Stimulated activated CD8-positive, alpha-beta memory T cell treated with anti-CD3 and anti-CD28 coated beads, Interleukin-7, amount 100 ng/mL, for 1 hour (primary cell): ENCODE measurements at places on chromosomes 3 and 15.

- DNase-seq = no peak
Observed at GRCh38 chr15:81880833-81881232, 165.0 kb downstream of the MEX3B start.

GRCh38 chr15:49379996-49380395, 43.0 kb upstream of the FGF7 start:
- DNase-seq = no peak

- DNase-seq = no peak
Observed at GRCh38 chr15:67836134-67836455, 3.8 kb downstream of the RNU6-1 start.

- DNase-seq = no peak
Observed at GRCh38 chr3:157369727-157370421, 66.8 kb upstream of the PTX3 start.

GRCh38 chr3:133937756-133938601, 42.3 kb upstream of the RAB6B start:
- no peak for DNase-seq

GRCh38 chr3:45807133-45807532, 10.8 kb upstream of the SLC6A20 start:
- no peak for DNase-seq

DNA sequence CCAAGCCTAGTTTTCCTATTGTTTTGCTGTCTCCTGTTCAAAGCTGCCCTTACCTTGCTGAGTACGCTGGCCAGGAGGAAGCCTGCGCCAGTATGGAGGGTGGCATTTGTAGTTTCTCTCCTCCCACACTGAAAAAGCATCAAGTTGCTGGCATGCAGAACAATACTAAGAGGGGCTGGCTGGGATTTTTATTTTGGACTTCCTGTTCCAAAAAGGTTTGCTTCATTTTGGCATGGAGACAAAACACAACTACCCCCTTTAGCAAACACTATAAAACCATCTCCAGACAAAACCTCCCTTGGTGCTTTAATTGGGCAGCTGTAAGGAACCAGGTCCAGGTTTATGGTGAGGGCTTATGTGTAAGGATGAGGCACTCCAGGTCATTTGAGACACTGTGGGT, 457.6 kb downstream of the PDCD6IP start:
- no peak for DNase-seq

GRCh38 chr3:6035626-6036025, 825.3 kb upstream of the GRM7 start:
- DNase-seq = no peak

GRCh38 chr3:67381667-67382272, 272.6 kb downstream of the SUCLG2 start:
- DNase-seq = no peak

GRCh38 chr3:171088964-171089754, 62.6 kb upstream of the SLC2A2 start:
- no peak for DNase-seq

DNA sequence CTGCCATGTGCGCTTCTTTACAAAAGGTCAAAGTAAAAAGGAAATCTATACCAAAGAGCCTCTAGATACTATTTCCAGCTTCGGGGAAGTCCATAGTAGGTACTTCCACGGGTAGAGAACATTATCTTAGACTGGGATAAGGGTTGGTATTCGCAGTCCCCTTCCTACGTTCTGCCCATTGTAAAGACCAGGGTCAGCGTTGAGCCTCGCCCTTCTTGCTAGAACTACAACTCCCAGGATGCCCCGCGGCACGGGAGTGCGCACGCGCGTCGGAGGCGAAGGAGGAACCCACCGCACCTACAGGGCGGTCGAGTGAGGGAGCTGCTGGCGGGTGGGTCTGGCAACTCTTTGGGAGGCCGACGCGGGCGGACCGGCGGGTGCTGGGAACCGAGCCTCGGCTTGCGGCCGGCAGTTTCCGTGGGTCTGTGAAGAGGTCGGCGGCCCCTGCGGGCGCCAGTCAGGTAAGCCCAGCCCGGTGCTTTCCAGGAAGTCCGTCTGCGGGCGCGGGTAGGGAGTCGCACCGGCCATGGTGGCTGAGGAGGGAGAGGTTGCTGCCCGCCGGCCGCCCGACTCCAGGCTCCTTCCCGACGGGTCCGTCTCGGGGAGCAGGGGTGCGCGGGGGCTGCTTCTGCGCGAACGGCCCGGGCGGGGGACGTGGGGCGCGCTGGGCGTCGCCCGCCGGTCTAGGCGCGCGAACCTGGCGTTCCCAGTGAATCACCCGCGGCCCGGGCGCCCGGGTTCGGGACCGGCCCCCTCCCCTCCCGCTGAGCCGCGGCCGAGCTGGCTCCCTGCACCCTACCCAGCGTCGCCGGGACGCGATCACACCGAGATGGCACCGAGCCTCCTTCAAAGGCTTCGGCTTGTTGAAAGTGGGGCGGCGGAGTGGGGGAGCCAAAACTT, at the start of gene TMOD3:
Gene TMOD3, plus strand, starts transcription at position 278 of the 900 bp plus-strand sequence. CDS start 33,232 bp downstream, outside the sequence.
- DNase-seq = peak; percentile 85

DNA sequence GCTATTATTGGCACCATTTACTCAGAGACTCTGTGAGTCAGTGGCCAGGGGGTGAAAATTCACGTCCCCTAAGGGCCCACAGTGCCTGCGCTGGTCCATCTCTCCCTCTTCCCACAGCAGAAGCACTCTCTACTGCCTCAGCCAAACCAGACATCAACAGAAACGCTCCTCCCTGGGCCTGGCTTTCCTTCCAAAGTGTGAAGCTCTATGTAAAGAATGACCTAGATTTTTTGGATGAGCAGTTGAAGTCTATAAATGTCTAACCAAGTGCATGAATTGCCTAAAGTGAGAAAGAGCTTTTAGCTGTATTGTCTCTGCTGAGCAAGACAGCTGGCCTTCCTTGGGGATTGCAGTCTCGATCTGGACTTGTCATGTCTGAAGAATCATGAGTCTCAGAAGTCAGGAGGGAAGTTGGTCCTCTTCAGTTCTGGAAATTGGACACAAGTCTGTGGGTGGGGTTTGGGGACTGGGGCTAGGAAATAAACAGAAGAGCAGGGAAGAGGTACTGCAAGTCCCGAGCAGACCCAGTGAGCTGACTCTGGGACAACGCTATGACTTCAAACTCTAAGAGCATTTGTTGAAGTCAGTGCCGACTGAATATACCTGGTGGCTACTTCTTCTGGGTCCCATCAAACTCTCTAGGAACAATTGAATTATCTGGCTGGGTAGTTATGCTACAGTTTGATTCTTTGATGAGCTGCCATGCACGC, 29.0 kb downstream of the RASGRP1 start:
- DNase-seq = no peak

GRCh38 chr15:89566621-89567294, 8.5 kb upstream of the TICRR start:
- no peak for DNase-seq

DNA sequence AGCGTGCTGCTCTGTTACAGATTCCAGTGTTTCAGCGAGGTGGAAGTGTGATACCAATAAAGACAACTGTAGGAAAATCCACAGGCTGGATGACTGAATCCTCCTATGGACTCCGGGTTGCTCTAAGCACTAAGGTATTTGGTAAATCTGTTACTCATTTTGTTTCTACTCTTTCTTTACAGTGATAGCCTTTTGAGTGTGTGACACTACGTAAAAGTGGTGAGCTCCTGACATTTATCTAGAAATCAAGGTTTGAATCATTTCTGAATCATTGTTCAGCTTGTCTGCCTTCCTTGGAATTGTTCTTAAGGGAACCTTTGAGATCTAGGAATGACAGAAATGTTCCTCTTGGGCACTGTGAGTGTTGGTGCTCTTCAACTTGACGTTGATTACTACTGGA, 11.2 kb upstream of the CAPN3 start:
- no peak for DNase-seq
